Left renal pelvis (tissue), 4 donors: ENCODE measurements at places on chromosomes 13 and 19. TPM values are rescaled to one million over a fixed set of nuclear protein-coding genes. Genes with fewer than 3 reads are reported as not detected.
A peak's percentile ranks its signal among the peaks of the same experiment; 100 is the strongest.

Gene TNFSF13B
- 1.3 TPM for polyA plus RNA-seq

DNA sequence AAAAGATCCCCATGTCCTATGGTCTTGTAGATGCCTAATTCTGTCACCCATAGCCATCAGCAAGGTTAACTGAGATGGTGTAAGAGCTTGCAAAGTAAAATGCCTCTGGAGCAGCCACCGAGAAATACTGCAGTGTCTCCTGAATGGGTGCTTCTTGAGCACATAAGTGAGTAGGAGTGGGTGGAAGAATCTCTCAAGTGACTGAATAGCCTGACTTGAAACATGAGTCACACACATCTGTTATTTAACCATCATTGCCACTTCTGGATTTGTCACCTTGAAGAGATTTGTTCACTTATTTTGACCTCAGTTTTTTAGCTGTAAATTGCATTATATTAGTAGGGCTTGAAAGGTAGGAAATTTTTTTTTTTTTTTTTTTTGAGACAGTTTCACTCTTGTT, 2.3 kb downstream of the ZNF714 start:
- no peak for DNase-seq

GRCh38 chr13:59229401-59229800, 934.3 kb downstream of the DIAPH3 start:
- no peak for DNase-seq

GRCh38 chr13:48158290-48158689, 63.4 kb upstream of the MED4 start:
- DNase-seq: no peak

Gene CYP2A6
- 0.24 TPM for polyA plus RNA-seq

Gene TEKTIP1
- 3.2 TPM for polyA plus RNA-seq

DNA sequence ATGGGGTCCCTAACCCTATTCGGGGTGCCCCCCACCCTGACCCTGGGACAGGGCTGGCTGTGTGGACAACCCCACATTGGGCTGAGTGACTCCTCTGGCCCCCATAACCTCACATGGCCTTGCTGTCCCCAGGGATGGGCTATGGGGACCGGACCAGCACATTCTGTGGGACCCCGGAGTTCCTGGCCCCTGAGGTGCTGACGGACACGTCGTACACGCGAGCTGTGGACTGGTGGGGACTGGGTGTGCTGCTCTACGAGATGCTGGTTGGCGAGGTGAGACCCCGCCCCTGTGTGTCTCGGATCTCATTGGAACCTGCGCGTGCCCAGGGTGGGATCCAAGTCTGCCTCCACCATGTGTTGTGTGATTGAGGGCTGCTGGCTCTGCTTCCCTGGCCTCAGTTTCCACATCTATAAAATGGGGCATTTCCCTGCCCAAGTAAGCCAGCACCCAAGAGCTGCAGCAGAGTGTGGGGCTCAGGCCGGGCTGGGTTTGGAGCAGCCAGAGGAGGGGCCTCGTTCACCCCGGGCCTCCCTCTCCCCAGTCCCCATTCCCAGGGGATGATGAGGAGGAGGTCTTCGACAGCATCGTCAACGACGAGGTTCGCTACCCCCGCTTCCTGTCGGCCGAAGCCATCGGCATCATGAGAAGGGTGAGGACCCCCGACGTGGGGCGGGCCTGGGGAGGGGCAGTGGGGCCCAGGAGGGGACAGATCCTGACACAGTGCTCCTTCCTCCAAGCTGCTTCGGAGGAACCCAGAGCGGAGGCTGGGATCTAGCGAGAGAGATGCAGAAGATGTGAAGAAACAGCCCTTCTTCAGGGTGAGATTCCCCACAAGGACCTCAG, 4.9 kb downstream of the PTGER1 start:
- DNase-seq: no peak

GRCh38 chr19:28511655-28512054, 701.3 kb downstream of the UQCRFS1 start:
- no peak for DNase-seq

DNA sequence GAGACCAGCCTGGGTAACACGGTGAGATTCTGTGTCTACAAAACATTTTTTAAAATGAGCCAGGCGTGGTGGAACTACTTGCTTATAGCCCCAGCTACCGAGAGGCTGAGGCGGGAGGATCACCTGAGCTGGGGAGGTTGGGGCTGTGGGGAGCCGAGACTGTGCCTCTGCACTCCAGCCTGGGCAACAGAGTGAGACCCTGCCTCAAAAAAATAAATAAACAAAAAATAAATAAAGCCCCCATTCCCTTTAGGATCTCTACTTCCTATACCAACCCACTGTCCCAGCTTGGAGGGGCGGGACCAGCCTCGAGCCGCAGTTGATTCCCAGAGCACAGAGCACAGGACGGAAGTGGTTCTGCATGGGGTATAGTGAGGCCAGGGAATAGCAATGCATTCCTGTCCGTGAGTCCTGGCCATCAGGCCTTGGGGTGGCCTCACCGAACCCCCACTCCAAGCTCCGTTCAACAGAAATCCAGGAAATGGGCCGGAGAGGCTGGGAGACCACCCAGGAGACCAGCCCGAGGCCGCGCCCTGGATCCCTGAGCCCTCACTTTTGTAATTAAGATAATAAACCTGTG, 4.9 kb upstream of the PTBP1 start:
- DNase-seq: no peak

DNA sequence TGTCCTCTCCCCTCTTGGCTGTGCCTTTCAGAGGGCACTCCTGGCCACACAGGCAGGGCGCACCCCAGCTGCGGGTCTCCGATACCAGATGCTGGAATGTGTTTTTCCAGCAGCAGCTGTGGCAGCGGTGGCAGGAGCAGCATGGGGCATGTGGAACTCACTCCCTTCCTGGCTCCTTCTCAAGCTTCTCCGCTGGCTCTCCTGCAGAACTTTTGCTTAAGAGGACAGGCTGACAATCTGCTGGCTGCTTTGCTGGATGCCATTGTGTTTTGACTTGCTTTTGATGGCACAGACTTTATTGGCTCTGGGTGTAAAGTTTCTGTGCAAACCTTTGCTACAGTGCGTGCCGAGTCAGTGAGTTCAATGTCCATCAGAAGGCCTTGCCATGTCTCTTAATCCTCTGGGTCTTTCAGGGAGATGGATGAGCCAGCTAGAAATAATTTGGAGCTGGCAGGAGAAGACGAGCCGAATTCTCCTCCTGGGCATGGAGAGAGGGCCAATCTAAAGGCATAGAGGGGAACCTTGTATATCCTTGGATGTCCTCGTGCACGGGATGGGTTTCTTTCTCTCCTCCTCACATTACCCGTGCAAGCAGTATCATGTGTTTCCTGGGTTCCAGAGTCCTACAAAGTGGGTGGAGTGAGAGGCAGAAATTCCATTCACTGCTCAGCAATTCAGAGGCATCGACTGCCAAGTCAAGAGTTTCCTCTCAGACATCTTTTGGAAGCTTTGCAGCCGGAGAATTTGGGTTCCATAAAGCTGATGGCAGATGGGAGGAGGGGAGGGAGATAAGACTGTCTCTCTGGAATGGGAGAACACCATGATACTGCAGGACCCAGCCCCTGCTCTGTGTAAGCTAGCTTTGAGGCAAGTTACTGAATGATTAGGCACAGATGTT, 231.2 kb downstream of the FGF9 start:
- DNase-seq: no peak

- no peak for DNase-seq
Measured at GRCh38 chr19:42132030-42132628, at the start of gene POU2F2. Gene POU2F2 (minus strand): TSS chr19:42132446. CDS start chr19:42132411, 35 bp downstream.

DNA sequence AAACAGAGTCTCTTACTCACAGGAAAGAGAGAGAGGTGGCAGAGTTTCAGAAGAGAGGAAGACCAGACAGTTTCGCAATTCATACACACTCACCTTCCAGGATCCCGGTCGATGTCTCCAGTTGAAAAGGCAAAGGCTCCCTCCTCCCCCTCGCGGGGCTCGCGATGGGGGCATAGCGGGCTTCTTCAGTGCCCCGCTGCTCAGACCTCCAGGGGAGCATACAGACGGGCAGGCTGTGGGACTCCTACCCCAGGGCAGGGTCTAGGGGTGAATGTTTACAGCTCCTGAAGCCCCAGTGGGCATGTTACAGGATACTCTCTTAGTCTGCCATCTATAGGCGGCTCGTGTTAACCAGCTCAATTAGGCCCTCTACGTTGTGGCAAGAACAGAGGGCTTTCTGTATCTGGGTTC, 139.2 kb downstream of the SLITRK5 start:
- DNase-seq: no peak

Gene PLPP2
- 4.4 TPM for polyA plus RNA-seq

GRCh38 chr13:51825681-51826254, 19.2 kb downstream of the TMEM272 start:
- no peak for DNase-seq

Gene MIA
- 2.0 TPM for polyA plus RNA-seq

- no peak for DNase-seq
Measured at GRCh38 chr13:98214008-98214643, 37.1 kb upstream of the RNF113B start.

DNA sequence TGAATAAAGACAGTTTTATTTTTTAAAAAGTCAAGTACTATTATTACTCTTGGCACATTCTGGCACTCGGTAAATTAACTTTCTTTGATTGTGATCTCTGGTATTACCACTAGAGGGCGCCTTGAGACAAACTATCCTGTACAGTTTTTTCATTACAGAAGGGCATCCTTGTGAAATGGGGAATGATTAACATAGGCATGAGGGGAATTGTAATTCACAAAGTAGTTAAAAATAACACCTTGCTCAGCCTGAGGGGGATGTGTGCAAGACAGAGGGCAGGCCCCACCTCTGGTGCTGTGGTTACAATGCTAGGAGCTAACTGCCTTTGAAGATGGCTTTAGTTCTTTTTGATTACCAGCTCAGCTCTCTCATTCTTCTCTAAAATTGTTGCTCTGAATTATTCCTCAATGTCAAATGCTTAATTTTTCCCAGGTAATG, 24.2 kb upstream of the C1QTNF9B start:
- peak; percentile 56 for DNase-seq

Gene CERS1
- 6.3 TPM for polyA plus RNA-seq

GRCh38 chr19:15902254-15902653, 4.4 kb upstream of the CYP4F2 start:
- DNase-seq: no peak

- DNase-seq: no peak
Measured at GRCh38 chr19:51468545-51468920, 9.8 kb upstream of the CEACAM18 start.

- no peak for DNase-seq
Measured at GRCh38 chr19:23539499-23539898, 144.2 kb upstream of the ZNF91 start.

Gene ZNF865
- 13.0 TPM for polyA plus RNA-seq

Gene FCAR
- polyA plus RNA-seq: 0.23 TPM

DNA sequence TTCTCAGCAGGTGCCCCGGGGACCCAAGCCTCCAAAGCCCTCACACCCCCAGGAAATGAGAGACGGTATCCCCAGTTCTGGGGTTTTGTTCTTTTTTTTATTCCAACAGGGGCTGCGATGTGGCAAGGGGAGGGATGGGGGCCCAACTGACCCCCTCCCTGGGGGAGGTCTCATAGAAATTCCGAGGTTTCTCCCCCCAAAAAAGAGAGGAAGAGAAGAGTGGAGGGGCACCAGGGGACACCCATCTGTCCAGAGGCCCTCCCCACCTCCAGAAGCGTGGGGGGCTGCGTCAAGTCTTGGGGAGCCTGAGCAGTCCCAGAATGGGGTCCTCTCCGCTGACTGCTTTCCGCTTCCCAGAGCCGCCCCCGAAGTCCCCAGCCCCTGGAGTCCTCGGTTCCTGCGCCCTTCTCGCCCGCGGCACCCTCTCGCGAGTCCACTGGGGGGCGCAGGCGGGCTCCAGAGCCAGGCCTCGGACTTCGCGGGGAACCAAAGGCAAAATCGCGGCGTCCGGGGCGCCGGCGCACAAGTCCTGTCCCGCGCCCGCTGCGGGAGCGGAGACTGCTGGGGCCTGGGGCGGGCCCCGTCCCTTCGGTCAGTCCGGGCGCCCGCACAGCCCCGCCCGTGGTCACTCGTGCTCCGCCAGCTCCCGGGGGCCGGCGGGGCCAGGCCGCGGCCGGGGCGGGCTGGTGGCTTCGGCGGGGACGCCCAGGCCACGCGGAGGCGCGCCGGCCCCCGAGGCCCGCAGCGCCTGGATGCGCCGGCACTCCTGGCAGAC, 4.4 kb upstream of the ATP1A3 start:
- DNase-seq: no peak

GRCh38 chr13:113998781-113999617, 25.1 kb upstream of the C13orf46 start:
- no peak for DNase-seq

GRCh38 chr19:54029301-54029700, 34.4 kb downstream of the VSTM1 start:
- no peak for DNase-seq

Gene MYO9B
- 50.4 TPM for polyA plus RNA-seq

GRCh38 chr19:769616-770015, 18.7 kb downstream of the MISP start:
- no peak for DNase-seq

DNA sequence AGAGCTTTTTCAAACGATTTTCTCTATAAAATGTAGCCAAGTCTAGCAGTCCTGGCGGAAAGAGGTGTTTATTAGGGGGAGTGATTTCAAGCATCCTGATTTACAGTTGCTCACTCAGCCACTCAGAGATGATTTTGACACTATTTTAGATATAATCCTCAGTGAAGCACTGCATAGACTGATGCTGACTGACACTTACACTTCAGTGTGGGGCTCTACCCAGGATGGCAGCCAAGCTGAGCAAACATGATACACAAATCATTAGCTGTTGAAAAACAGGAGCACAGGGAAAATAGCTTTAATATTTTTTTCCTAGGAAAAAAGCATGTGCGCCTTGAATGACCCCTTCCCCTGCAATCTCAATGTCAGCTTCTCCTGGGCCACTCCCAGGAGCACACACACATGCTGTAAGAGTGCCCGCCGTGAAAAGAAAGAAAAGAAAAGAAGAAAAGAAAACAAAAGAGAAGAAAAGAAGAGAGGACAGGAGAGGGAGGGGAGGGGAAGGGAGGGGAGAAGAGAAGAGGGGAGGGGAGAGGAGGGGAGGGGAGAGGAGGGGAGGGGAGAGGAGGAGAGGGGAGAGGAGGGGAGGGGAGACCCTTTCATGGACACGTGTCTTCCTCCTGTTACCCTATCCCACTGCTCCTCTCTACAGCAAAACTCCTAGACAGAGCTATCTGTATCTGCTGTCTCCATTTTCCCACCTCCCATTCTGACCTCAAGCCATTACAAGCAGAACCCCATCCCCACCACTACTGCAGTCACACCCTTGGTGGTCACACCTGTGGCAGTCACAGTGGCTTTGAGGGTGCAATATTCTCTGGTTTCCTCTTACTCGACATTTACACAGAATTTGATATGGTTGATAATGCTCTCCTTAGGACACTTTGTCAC, 36.4 kb downstream of the RCBTB2 start:
- no peak for DNase-seq
